ENCODE measurements at places on chromosomes 3 and 15.

GRCh38 chr3:123088387-123088786 is 21.6 kb downstream of the PDIA5 start:
- no peak for DNase-seq

- no peak for DNase-seq
These were observed 161.2 kb downstream of the FRMD5 start for GRCh38 chr15:44033894-44034293.

GRCh38 chr3:71585131-71585530 is 1.6 kb upstream of the FOXP1 start:
- no peak for DNase-seq

- DNase-seq, result no peak
These were observed 17.9 kb downstream of the ETFA start for GRCh38 chr15:76293361-76293760.

DNA sequence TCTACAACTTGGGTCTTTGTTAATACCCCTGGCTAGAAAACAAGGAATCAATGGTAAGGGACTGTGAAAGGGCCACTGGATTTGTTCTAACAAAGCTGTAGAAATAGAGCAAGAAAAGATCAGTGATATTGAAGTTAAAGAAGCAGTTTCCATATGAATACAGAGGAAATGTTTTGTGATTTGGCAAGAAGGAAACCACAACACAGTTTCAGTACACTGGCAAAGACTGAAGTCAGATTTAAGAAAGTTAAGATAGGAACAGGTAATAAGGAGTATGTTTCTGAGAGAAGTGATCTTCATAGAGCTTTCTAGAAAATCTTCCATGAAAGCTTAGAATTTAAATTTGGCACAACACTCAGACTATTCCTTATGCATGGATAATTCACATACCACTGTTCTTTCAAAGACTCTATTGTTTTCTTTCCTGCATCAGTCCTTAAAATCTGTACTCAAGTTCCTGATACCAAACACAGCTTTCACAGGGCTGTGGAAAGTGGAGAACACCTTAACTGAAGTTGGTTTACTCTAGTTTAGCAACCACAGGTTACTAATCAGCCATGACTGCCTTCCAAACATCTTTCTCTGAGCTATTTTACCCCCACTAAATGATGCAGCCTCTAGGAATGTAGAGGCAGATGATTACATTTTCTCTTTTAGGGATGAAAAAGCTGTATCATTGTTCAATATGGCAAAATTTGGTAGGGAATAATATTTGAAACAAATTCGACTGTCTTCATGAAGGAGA is 32.4 kb upstream of the ALCAM start:
- no peak for DNase-seq

- DNase-seq, result no peak
These were observed 152.9 kb downstream of the TPRG1 start for GRCh38 chr3:189324538-189325138.

DNA sequence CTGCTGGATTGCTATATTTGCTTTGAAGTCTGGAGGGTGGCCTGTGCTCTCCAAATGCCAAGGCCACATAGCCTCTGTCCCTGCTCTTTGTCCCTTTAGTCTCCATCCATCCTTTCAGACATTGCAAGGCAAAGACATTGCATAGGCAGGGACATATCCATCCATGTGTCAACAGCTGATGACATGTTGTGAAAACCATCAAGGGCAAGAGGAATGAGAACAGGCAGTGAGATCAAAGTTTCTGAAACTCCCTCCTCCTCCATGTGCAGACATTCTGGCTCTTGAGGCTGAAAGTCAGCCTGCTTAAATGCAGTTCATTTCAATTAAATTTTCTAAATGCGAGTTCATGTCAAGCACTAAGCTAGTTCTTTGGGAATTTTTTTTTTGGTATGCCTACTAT is 135.2 kb upstream of the CTNNB1 start:
- no peak for DNase-seq

DNA sequence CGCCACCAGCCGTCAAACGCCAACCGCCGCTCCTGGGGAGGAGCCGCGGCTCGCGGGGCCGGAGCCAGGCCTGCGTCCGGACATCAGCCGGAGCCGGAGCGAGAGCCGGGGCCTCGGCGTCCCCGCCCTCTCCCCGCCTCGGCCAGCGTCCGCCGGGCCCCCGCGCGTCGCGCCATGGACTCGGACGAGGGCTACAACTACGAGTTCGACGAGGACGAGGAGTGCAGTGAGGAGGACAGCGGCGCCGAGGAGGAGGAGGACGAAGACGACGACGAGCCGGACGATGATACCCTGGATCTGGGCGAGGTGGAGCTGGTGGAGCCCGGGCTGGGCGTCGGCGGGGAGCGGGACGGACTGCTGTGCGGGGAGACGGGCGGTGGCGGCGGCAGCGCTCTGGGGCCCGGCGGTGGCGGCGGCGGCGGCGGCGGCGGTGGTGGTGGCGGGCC is 359 bp downstream of the ARIH1 start:
- no peak for DNase-seq

DNA sequence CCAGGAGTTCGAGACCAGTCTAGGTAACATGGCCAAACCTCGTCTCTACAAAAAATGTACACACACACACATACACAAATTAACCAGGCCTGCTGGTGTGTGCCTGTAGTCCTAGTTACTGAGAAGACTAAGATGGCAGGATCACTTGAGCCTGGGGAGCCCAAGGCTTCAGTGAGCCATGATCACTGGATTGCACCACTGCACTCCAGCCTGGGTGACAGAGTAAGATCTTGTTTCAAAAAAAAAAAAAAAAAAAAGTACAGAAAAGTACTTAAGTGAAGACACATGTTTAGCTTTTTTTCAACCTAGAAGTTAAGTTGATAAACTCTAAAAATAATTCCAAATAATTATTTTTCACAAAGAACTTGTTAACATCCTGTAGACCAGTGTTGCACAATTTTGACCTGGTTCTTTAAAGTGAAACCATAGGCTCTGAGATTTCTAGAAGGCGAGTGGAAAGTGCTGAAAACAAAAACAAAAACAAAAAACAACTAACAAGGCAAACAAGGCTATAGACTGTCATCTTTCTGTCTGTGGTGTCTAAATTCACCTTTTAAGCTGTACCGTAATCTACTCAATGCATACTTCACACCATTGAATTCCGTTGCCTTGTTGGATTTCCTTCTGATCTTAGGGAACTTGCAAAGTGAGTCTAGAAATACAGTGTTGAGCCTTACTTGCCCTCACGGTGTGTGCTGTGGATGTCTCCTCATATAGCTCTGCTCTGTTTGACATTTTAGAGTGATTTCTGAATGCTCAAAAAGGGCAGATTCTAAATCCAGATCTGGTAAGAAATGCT is 63.5 kb downstream of the CHST2 start:
- no peak for DNase-seq

DNA sequence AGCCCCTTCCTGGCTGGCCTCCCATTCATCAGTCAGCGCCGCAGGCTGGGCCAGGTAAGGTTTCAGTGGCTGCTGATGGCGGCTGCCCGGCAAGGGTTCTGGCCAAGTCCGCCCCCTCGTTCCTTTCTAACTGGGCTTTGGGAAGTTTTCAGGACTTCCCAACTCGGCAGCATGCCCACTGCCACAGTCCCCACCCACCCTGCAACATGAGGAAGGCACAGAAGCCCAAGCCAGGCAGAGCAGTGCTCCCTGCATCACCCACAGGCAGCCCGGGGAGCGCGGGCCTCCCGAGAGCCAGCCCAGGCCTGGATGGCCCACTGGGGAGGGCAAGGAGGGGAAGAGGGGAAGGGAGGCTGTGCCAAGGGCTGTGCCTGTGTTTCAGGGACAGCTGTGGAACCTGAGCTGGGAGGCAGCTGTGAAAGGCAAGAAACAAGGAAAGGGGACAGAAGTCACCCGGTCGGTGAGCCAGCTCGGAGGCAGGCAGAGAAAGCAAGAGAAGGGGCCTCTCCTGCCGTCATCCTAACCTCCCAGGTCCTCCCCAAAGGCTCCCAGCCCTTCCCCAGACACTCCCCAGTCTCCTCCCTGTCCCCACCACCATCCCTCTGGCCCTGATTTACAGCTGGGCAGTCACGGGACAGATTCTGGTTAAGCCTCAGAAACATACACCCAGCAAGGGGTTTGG is 73.9 kb downstream of the CPN2 start:
- peak; percentile 80 for DNase-seq

DNA sequence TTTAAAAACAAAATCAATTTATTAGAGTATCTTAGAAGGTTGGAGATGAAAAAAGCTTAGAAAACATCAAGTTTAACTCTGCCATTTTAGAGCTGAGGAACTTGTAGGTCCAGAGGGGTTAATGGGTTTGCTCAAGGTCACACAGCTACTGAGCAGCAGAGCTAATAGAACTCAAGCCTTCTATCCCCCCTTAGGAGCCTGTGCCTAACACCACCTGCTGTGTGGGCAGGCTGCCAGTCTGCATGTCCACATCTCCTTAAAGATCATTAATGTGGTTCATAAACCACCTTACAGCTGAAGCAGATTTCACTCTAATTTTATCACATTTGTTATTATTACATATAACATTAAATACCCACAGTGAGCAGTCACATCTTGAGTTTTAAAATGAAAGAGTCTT is 14.1 kb upstream of the SLC35G2 start:
- DNase-seq, result no peak

DNA sequence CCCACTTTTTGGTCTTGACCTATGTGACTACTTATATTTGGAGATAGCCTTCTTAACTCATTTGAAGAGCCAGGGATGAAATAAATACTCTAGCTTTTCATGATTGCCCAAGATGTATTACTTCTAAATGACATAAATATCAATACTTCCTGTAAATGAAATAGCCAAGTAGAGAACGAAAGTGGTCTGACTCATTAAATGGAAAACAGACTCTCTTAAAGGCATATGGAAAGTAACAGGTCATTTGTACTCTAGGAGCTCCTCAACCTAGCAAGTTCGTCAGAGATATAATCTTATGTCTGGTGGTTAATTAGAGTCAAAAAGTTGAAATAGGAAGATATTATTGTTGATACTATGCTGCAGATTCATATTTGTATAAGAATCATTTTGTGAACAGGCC is 1105.4 kb downstream of the TUSC7 start:
- peak; percentile 19 for DNase-seq

- no peak for DNase-seq
These were observed 2.2 kb upstream of the PGPEP1L start for GRCh38 chr15:99009741-99010330.

DNA sequence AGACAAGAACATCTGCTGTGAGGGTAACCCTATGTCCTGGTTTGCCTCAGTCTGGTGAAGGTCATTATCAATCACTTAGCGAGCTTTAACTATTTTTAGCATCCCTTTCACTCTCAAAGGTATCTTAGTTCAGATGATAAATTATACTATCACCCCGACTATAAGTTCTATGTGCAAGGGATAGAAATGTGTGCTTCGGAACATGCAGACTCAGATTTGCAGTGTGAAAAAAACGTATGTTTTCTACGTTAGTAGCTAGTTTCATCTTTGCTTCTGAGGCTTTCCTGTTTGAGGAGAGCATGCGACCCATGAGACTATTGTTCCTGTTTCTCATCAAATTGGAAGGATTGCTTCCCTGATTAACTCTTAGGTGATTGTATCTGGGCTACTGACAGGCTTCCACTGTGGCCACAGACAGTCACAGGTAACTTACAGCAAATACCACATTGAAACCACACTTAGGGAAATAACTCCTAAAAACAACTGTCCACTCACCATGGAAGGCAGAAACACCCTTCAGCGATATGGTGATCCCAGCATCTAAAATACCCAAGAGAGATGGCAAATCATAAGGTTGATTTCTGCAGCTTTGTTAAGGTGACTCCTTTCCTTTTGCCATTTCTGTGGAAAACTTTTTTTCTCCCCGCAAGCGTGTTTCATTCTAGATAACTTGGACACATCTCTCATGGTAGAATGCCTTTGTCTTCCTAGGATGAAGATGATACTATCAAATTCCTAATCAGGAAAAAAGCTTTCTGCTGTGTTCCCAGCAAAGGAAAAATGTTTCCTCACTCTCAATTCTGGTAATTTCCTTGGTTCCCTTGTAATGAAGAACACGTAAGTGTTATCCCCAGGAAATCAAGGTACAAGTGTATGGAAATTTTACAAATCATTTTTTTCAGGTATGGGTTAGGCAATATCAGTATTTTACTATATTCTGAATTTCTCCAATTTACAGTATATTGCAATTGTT is 5.2 kb downstream of the GCSAM start:
- peak; percentile 58 for DNase-seq

DNA sequence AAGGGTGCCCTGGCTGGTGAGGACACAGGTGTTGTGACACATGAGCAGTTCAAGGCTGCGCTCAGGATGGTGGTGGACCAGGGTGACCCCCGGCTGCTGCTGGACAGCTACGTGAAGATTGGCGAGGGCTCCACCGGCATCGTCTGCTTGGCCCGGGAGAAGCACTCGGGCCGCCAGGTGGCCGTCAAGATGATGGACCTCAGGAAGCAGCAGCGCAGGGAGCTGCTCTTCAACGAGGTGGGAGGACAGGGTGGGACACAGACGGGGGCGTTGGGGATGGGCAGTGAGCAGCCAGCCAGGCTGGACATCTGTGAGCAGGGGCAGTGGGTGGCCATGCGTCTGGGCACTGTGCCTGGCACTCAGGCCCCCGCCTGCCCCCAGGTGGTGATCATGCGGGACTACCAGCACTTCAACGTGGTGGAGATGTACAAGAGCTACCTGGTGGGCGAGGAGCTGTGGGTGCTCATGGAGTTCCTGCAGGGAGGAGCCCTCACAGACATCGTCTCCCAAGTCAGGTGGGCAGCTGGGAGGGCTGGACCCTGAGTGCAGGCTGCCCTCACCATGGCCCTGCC is 10.3 kb downstream of the ANKRD63 start:
- no peak for DNase-seq

DNA sequence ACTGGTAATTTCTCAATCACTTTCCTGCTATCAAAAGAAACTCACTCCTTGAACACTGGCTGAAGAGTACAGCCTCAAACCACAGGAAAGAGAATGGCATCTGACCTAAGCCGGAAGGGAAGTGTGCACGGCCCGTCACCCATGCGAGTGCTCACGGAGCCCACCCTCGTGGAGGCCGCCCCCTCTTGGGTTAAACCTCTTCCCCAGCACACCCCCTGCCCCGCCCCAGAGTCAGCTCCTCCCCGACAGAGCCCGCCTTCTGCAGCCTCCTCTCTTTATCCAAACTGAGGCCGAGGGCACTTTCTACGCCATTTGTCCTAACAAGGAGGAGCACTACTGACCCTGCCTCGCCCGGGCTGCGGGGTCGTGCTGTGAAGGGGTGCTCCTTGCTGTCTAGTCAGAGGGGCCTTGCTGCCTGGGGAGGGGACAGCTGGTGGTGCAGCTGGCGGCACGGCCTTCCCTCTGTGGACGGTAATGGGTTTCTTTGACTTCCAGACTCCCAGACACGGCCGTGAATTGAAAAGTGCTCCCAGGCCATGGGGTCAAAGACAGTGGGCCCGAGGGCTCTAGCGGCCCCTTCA is 137.7 kb downstream of the NSMCE3 start:
- DNase-seq, result no peak

DNA sequence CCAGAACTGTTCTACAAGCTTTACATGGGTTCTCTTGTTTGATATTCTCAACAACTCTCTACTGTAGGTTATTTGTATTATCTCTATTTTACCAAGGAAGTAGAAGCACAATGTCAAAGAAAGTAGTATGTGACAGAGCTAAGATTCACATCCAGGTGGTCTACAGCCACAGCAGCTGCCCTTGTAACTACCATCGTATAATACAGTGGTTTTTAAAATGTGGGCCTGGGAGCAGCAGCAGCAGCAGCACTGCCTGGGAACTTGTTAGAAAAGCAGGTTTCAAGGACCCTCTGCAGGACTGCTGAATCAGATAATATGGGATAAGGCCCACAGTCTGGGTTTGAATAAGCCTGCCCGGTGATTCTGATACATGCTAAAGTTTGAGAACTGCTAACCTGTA is 357.1 kb upstream of the SATB1 start:
- no peak for DNase-seq
